Stromal cell of bone marrow (primary cell): ENCODE measurements at places on chromosomes 1 and 21.

GRCh38 chr1:208206092-208206698 lies 38.0 kb downstream of the PLXNA2 start:
- no peak for DNase-seq

DNA sequence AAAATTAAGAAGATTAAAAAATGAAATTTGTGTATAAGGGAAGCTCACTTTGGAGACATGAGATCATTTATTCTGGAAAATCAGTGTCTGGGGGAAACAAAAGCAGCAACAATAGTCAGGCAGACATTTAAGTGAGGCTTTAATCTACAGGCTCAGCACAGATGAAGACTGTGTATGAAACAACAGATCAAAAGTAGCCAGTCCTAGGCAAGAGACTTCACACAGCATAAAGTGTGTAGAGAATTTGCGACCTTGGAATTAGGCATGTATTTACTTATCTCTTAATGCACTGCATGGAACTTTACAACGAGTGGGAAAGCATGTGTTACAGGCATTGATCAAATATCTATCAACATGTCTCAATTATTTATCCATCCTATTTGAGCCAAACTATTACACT lies 1099.9 kb downstream of the PLA2G4A start:
- DNase-seq = no peak

- DNase-seq = no peak
Observed at GRCh38 chr1:246677842-246678241, 46.4 kb upstream of the SCCPDH start.

GRCh38 chr1:205449750-205450443 lies 5.9 kb downstream of the BLACAT1 start:
- peak; percentile 3 for DNase-seq

- no peak for DNase-seq
Observed at GRCh38 chr1:116325922-116326321, 47.1 kb upstream of the ATP1A1 start.
